ENCODE measurements at places on chromosomes 5 and 9. TPM values are rescaled to one million over a fixed set of nuclear protein-coding genes. Genes with fewer than 3 reads are reported as not detected.

Gene C9orf153
- 0.54 TPM for polyA plus RNA-seq

Gene IL13
- polyA plus RNA-seq: not detected

Gene SERF1A
- polyA plus RNA-seq: 11.6 TPM

Gene THG1L
- 31.5 TPM for polyA plus RNA-seq

Gene RLN2
- polyA plus RNA-seq: 1.9 TPM

Gene IFNA13
- not detected for polyA plus RNA-seq

Gene PCDHGB4
- polyA plus RNA-seq: 3.1 TPM

Gene C9orf72
- polyA plus RNA-seq: 29.7 TPM

Gene TLR4
- polyA plus RNA-seq: 9.0 TPM

Data from right lung (tissue), 10 donors.